ENCODE measurements at places on chromosomes 5 and 9. TPM values are rescaled to one million over a fixed set of nuclear protein-coding genes. Genes with fewer than 3 reads are reported as not detected.

Gene TAF1L
- not detected for total RNA-seq

Gene GPRIN1
- total RNA-seq: 0.41 TPM

Gene LRRC26
- total RNA-seq: 0.69 TPM

Gene OBP2B
- total RNA-seq: not detected

Gene NRG2
- 2.6 TPM for total RNA-seq

Gene PRELID2
- 12.0 TPM for total RNA-seq

Gene TERT
- not detected for total RNA-seq

Gene FBN2
- total RNA-seq: 0.78 TPM

Gene PRLR
- total RNA-seq: 6.2 TPM

Gene FOXD4
- not detected for total RNA-seq

All from pancreas (tissue), 10 donors.